Retinal pigment epithelial cell (primary cell): ENCODE measurements at places on chromosomes 11 and 22.

GRCh38 chr11:121385688-121386087, 66.4 kb upstream of the SORL1 start:
- DNase-seq: no peak

DNA sequence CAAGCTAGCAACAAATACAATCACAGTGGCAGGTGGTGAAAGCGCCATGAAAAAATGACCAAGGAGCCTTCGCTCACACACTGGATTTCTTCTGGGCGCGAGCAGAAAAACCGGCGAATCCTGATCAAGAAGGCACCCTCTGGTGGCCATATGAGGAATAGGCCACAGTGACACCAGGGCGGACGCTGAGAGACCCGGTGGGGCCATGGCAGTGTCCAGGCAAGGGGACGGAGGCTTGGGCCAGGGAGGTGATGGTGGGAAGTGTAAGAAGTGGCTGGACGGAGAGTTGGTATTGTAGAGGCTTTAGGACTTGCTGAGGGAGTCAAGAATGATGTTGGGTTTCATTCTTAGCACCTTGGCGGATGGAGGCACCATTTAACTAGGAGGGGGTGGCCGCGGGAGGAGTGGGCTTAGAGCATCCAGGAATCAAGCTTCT, 16.9 kb upstream of the RAC2 start:
- DNase-seq: no peak

- peak; percentile 34 for DNase-seq
Observed at GRCh38 chr11:78731027-78731426, 156.4 kb upstream of the NARS2 start.

DNA sequence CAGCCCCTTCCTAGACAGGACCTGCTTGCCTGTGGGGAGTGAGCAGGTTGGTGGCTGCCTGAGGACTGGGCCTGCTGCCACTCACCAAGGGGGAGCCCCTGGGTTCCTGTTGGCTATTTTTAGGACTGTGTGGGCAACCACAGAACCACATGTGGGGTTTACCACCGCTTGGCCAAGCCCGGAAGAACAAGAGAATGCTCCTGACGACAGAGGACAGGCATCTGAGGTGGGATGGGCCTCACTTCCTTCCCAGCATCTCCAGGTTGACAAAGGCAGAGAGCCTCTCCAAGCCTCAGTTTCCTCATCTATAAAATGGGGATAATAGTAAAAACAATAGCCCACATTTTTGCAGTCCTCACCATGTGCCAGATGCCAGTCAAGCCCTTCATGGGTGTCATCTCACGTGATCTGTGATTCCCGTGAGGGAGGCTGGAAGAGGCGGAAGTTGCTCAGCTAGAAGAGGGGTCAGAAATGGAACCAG, 43.6 kb downstream of the LRRC32 start:
- DNase-seq: no peak

DNA sequence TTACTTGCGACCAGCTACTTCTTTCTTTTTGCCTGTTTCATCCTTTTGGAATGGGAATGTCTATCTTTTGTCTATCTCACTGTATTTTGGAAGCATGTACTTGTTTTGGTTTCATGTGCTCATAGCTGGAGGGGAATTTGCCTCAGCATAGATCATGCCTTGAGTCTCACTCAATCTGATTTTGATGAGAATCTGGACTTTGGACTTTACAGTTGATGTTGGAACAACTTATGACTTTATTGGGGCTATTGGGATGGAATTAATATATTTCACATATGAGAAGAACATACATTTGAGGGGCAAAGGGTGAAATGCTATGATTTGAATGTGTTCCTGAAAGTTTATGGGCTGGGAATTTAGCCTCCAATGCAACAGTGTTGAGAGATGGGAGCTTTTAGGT, 206.2 kb upstream of the DDI1 start:
- no peak for DNase-seq

GRCh38 chr11:65297026-65297672, 17.5 kb upstream of the CDC42EP2 start:
- no peak for DNase-seq

- DNase-seq: no peak
Observed at GRCh38 chr22:20918663-20919218, 1.5 kb downstream of the CRKL start.

DNA sequence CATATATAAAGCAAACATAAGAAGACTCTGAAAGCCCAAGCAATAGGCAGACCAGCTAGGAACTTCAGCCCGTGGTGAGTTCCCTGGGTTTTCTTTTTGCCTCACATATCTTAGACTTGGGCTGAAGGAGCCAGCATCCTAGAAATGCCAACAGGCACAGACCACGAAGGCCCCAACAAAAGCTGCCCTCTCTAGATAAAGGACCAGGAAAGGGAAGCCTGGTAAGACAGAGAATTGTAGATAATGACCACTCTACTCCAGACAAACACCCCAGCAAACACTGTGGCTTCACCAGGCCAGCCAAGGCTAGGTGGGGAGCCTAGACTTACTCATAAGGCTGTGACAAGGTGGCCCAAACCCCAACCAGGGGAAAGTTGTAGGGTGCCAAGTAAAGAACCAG, 11.2 kb downstream of the GAL start:
- DNase-seq: no peak

DNA sequence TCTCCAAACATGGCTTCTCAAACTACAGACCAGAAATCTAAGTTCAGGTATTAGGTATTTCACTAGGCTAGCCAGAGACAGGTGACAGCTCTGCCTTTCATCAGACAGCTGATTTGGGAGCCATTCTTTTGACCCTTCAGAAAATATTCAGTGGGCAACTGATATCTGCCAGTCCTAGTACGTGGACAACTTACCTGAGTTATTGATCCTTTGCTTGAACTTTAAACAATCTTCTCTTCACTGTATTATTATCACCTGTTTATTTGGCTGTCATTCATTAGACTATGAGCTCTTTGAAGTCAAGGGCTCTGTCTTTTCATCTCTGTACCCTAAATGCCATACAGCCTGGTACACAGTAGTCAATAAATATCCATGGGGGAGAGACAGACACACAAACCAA, 17.2 kb downstream of the TRIM66 start:
- no peak for DNase-seq

GRCh38 chr11:43497144-43497543, 138.4 kb downstream of the TTC17 start:
- no peak for DNase-seq

DNA sequence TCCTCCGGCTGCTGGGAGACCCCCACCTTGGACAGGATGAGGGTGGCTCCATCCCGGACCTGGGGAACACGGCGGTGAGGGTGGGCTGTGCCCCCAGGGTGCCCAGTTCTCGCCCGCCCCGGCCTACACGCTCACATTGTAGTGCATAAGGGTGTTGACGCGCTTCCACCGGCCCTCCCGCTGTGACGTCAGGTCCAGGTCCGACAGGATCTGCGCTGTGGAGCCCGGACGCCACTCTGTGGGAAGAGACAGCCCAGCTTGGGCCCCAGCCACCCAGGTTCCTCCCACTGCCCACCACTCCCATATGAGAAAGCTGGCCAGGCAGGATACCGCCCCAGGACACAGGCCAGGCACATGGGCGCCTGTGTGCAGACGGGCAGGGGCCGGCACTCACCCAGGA, 8.3 kb upstream of the MAPK11 start:
- DNase-seq: no peak

DNA sequence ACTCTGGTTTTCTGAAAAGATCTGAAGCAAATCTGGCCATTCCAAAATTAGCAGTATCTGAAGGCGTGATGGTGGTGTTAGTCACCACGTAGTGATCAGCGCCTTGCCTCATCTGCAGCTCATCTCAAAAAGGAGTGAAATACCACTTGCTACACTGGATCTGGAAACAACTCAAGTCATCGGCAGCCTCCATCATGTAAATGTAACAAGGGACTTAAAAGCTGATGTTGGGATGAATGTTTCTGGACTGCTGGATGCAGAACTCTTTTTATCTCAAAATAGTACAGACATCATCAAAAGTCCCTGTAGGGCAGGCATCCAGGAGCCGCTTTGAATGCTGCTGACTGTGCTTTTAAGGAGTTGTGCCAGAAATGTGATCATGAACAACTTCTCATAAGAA, 14.1 kb upstream of the APLP2 start:
- no peak for DNase-seq
